ENCODE measurements at places on chromosomes 7 and 10.
A peak's percentile ranks its signal among the peaks of the same experiment; 100 is the strongest.

DNA sequence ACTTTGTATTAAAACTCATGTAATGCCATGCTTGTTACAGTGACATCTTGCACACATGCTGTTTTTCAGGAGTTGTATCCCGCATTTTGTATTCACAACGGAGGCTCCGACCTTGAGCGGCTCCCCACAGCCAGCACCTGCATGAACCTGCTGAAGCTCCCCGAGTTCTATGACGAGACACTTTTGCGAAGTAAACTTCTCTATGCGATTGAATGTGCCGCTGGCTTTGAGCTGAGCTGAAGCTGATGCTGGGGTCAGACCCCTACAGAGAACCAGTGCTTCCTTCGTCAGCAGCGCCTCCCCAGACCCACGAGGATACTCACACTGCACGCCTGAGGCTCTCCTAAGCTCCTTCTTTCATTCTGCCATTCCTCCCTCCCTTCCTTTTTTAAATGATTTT is 69.3 kb upstream of the DNAJB6 start:
- no peak for DNase-seq

GRCh38 chr7:11478882-11479281 is 353.1 kb downstream of the THSD7A start:
- DNase-seq: no peak

GRCh38 chr10:92690211-92690914 is 608 bp downstream of the HHEX start:
- DNase-seq: peak; percentile 51

DNA sequence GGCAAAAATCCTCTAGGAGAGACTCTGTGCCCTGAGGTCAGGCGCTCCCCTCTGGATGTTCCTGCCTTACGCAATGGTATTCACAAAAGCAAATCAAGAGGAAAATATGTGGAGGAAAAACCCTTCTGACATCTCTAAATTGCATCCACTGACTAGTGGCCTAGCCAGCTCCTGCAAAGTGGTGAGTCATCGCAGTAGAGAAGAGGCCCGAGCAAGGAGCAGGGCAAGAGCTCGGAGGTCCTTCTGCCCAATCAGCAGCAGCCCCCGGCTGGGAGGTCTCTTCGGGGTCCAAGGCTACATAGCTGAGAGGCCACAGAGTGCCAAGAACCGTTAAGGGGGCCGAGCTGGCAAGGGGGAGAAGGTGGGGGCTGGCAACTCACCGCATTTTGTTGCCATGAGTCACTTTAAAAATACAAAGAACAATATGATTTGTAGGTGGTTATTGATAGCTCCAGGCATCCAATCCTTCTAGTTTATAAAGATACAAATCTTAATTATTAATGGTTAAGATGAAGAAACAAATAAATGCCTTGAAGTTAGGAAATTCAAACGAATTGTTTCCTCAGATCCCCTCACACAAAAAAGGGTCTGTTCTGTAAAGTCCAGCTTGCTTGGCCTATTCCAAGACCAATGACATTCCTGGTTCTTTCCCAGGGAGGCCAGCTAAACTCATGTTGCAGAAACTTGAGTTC is 161.6 kb downstream of the PKD1L1 start:
- no peak for DNase-seq

DNA sequence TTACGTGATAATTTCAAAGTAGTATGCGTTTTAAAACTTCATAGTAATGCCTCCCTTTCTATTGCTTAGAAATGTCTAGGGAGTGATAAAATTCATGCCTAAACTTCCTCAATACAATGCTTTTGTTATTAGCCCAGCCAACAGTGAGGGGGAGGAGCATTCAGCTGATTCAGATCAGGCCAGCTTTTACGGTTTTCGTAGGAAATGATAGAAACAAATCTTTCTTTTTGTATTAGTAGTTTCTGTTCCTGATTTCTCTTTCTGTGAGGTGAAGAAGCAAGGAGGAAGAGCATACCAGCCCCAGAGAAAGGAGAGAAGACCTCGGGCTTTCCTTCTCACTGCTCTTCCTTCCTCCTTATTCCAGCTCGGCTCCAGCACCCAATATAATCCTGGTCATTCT is 35.2 kb upstream of the ITPRID1 start:
- DNase-seq: no peak

- no peak for DNase-seq
Observed at GRCh38 chr10:77293773-77294172, 343.8 kb downstream of the KCNMA1 start.

DNA sequence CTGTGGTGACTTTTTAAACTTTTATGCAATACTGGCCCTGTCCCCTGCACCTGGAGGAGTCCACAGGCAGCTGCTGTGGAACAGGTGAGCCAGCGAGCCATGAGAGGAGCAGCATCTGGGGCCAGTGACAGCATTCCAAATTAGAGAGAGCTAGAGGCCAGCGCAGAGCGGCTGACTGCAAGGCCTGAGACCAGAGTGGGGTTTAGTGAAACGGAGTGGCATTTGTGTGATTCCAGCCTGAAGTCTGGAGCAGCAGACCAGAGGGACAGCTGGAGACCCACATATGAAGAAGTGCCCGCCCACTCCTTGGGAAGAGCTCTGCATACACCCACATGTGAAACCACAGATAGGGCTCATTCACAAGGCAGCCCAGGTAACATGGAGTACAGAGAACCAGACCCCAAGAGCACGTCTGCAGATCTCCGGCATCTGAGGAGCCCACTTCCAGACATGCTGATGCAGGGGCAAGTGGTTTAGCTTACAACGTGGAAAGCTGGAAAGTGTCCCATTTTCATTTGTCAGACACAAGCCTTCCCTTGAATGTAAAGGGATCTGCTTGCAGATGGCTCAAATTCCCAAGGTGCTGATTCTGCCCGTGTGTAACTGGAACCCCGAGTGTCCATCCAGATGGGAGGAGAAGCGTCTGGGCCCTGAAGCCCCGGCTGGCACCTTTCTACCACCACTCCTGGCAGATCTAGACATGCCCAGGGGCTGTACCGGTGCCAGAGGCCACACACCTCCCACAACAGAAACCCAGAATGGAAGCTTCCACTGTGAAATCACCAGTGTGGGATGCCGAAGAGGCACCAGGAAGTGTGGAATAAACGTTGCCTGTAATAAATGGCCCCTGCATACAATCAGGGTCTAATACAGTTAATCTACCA is 256.0 kb upstream of the TCERG1L start:
- DNase-seq: no peak

DNA sequence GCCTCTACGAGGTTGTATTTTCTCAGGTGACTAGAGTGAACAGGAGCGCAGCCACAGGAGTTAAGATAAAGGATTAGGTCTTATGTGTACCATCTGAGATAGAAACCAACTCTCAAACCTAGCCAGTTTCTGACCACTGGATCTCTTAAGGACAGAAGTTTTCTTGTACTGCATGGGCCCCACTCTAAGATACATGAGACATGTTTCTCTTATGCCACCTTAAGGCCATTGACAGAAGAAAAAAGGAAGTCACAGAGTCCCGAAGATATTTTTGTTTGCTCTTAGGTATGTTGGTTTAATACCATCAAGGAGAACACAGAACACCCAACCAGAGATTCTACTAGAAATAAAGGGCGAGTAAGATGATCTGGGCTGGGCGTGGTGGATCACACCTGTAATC is 335.8 kb downstream of the FRMD4A start:
- no peak for DNase-seq

DNA sequence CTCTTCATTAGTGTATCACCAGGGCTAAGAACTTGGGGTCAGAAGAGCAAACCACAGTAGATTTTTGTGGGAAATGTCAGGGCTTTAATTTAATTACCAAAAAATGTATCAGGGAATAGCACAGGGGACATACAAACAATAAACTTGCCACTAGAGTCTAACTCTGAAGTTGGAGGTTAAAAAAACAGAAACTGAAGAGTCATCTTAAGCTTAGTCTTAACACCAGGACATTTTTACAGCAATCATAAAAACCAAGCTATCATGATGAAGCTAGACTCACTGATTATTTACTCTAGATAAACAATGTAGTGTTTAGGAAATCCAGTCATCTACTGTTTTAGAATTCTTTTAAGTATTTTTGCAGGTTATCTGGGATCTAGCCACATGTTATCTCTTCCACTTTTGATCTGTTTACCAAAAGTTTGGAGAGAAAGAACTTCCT is 48.4 kb upstream of the GLI3 start:
- DNase-seq: no peak

DNA sequence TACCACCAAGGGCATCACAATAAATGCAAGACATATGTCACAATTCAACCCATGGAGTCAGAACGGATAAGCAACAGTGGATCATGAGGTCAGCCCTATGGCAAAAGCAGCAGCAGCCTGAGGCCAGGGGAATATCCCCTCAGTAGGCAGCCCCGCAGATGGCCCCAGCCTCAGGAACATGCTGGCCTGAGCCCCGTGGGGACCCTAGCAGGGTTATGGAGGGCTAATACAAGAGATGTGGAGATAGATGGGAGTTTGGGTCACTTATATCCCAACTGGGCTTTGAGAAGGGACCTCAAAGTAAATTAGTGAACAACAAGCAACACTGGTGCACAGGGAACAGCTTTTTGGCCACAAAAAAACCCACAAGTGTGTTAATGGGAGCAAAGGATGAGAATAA is 9.1 kb downstream of the TMEM72 start:
- no peak for DNase-seq

DNA sequence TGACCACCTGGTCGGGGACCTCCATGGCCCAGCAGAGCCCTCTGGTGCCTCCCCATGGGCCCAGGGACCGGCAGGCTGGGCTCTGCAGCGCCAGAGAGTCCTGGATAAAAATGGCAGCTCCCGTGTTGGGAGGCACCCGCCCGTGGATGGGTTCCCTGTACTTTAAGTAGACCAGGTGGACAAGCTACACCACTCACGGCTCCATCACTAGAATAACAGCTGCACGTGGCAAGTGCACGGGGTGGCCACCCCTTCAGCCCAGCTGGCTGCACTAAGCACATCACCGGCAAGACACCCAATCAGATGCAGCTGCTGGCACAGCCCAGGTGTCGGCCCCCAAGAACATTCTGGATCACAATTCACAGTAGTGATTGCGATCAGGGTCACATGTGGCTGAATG is 69.8 kb downstream of the DIP2C start:
- DNase-seq: no peak

DNA sequence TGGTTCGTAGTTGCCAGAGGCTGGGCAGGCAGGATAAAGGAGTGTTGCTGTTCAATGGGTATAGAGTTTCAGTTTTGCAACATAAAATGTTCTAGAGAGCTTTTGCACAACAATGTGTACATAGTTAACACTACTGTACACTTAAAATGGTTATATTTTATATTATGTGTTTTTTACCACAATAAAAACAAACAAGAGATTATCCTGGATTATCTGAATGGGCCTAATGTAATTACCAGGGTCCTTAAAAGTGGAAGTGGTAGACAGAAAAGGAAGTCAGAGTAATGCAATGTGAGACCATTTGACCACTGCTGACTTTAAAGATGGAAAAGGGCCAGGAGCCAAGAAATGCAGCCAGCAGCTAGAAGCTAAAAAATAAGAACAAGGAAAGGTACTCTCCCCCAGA is 159.7 kb downstream of the SGMS1 start:
- DNase-seq: no peak

DNA sequence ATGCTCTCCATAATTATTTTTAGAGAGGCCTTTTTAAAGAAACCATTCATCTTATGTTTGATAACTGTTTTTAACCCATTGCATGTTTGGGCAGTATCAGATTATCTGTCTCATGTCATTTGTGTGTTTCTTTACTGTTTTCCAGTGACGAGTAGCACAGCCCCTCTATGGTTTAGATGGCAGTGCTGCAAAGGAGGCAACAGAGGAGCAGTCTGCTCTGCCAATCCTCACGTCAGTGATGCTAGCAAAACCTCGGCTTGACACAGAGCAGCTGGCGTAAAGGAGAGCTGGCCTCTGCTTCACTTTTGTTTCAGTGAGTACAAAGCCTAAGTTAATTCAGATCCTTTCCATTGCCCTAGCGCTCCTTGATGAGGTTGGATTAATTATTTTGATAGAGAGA is 80.4 kb upstream of the GARIN1A start:
- DNase-seq: no peak

DNA sequence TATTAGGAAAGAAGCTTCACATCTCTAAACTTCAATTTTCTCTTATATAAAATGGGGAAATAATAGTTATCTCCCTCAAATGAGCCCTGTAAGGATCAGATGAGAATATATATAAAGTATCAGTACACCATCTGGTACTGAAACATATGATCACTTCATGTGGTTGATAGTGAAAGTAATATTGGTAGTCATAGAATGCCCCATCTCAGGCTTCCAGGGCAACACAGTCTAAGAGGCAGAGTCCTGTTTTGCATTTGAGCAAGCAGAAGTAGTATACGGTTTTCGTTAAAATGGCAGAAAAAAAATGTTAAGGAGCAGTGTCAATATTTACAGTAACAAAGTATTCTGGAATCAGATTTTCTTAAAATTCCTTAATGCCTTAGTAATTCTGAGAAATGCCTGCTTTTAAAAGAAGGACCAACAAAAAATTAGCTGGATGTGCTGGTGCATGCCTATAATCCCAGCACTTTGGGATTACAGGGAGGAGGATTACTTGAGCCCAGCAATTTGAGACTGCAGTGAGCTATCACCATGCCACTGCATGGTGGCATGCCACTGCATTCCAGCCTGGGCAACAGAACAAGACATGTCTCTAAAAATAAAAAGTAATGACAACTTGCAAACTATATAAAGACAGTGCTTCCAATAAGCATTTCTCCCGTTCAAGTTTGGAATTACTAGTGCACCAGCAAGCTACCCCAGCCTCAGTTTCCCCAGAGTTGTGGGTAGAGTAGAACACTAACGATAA is 19.8 kb downstream of the KBTBD2 start:
- no peak for DNase-seq

DNA sequence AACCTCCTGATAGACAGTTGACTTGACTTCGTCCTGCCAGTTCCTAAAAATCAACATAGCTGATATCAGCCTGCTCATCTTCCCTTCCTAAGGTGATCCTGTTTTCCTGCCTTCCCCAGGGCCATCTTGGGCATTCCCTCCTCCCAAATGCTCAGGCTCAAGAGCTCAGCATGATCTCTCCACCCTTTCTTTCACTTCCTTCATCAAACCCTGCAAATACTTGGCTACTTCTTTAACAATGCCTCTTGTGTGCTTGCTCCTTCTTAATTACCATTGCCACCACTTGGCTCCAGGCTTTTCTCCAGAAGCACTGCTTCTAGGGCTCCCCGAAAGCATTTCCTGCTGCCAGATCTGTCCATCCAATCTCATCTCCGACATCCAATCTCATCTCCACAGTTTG is 7.3 kb downstream of the FSCN3 start:
- no peak for DNase-seq

DNA sequence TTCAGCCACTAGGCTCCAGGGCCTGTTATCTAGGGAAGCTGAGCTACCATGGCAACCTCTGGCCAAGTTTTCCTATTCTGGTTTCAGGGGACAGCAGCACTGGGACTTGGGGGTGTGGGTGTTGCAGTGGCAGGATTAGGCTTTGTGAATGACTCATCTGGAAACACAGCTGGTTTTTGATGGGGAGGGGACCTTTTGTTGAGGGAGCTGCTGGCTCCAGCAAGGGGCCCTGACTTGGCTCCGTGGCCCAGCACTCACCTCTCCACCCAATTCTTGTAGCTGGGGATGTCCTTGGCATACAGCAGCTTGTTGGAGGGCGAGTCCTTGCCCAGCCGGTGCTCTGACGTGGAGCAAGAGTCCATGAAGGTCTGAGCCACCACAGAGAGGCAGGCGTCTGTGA is 435.9 kb downstream of the PLXNA4 start:
- DNase-seq: no peak
